ENCODE measurements at places on chromosomes 2 and 18. TPM values are rescaled to one million over a fixed set of nuclear protein-coding genes. Genes with fewer than 3 reads are reported as not detected.
A peak's percentile ranks its signal among the peaks of the same experiment; 100 is the strongest.

DCDC2C gene
- total RNA-seq: not detected

DSG1 gene
- total RNA-seq: 1,512 TPM

SPRED2 gene
- total RNA-seq: 21.7 TPM

LBX2 gene
- total RNA-seq: 0.55 TPM

GRCh38 chr2:13596233-13596632, 879.5 kb downstream of the TRIB2 start:
- DNase-seq: no peak

DNA sequence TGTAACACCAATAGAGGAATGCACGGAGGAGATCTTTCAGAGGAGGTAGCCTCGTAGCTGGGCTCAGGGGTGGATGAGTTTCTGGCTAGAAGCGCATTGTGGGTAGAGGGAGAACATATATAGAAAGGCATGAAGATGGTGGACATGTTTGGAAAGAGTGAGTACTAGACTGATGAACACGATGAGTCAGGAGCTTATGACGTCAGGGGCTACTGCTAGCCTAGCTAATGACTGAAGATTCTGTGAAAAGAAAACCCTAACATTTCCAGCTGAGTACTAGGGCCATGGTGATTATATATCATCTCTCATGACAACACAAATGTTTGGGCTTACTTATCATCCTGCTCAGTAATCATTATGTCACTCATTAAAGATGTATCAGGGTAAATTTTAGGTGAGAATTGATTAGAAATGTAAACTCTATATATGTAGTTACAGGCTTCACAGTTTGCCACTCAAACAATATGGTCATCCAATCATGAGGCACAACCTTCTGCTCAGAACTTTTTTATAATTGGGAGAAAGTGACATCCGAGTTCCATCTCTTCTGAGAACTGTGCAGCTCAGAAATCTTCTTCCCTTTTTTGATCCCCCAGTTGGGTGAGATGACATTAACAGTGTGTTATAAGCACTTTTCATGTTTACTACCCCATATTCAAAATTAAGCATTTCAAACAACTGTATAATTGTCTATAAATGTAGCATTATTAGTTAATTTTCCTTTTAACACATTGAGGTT, 22.2 kb upstream of the IL1RN start:
- no peak for DNase-seq

- DNase-seq: no peak
Measured at GRCh38 chr2:215657844-215658243, 222.0 kb upstream of the FN1 start.

DNA sequence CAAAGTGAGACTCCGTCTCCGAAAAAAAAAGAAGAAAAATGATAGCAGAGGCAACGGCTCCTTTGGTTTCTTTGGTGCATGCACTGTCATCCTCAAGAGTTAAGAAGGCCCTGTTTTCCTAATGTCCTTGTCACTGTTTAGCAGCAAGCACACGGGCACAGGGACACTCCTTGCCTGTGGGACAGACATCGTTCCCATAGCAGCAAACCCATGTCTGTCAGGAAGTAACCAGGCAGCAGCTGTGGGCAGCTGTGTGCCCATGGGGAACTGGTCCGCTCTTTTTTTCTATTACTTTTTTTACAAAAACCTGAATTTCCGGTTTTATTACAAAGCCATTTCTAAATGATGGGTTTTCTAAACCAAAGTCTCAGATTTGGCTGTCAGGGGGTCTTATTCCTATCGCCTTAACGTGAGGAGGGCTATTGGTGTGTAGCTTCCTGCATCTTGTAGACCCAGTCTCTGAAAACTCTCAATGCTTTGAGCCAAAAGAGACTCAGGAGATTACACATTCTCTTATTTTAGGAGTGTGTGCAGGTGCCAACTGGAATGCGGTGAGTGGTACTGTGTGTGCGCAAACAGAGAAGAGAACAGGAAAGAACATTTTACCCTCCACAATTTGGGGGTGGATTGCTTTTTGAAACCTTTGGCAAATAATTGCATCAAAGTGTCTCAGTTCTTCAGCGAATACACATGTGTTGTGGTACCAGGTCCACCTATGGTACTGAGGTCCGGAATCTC, 109.6 kb downstream of the COLEC12 start:
- DNase-seq: no peak

DNA sequence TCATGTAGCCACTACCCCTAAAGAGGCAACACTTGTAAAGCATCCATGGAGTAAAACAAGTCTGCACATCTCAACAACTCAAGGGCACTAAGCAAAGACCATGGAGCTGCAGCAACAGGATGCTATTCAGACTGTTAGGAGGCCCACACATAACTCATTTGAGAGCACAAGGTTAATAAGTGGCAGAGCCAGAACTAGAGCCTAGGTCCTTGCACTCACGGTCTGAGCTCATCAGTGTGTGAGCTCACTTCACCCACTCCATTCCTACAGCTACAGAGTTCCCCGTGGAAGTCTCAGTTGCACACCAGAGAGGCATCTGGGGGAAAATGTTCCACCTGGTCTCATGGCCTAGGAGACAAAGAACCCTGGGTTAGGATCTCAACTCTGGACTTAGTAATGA, 35.0 kb downstream of the TTC32 start:
- DNase-seq: no peak

DNA sequence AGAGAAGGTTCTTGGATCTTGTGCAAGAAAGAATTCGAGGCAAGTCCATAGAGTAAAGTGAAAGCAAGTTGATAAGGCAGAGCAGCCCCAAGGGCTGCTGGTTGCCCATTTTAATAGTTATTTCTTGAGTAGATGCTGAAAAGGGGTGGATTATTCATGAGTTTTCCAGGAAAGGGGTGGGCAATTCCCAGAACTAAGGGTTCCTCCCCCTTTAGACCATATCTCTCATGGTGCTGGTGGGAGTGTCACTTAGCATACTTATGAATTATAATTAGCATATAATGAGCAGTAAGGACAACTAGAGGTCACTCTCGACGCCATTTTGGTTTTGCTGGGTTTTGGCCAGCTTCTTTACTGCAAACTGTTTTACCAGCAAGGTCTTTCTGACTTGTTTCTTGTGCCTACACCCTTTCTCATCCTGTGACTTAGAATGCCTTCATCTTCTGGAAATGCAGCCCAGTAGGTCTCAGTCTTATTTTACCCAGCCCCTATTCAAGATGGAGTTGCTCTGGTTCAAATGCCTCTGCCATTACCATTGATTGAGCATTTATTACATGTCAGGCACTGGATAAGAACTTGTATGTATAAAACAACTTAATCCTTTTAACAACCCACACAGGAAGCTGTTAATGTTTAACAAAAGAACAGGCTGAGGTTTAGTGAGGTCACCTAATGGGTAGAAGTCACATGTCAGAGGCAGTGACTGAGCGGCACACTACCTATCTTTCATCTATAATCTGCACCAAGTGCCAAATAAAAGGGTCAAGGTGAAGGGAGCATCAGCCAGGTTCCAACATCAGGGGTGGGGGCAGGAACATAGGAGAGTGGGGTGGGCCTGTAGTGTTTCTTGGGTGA, 250.9 kb downstream of the ICOS start:
- no peak for DNase-seq

DNA sequence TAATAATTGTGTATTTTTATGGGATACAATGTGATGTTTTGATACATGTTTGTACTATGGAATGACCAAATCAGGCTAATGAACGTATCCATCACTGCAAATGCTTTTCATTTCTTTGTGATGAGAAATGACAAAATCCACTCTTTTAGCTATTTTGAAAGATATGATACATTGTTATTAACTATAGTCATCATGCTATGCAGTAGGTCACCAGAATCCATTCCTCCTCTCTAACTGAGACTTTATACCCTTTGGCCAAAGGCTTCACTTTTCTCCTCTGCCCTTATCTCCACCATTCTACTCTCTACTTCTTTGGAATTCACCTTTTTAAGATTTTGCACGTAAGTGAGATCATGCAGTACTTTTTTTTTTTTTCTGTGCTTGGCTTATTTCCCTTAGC, 44.5 kb upstream of the TMEM17 start:
- DNase-seq: no peak

DNA sequence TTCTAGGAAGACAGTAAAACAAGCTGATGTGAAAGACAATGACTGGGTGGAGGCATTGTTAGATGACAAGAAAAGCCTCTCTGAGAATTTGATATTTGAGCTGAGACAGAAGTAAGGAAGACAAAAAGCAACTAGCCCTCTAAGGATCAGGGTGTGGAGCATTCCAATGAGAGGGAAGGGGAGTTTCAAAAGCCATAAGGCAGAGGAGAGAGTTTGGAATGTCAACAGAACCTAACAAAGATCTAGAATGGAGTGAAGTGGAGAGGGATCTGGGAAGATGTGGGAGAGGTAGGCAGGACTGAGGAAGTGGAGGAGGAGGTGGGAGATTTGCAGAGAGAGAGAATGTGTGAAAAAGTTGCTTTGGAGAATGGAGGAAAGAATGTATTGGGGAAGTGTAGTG, 17.3 kb upstream of the ASXL2 start:
- DNase-seq: peak; percentile 4

DNA sequence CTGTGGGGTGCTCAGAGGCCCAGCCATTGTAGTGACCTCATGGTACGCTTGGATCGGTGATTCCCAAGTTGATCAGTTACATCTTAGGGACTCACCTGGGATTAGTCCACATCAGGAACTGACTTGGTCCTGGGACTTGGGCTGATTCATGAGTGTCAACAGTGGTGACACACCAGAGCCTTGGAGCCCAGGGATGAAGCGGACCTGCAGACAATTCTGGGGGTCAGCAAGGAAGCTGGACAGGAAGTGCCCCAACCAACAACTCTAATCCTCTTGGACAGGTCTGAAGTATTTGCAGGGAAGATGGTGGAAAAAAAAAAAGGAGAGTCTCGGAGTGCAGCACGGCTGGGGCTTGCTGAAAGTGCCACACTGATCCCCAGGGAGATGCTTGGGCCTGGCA, 288.6 kb downstream of the PHLPP1 start:
- DNase-seq: peak; percentile 58

DNA sequence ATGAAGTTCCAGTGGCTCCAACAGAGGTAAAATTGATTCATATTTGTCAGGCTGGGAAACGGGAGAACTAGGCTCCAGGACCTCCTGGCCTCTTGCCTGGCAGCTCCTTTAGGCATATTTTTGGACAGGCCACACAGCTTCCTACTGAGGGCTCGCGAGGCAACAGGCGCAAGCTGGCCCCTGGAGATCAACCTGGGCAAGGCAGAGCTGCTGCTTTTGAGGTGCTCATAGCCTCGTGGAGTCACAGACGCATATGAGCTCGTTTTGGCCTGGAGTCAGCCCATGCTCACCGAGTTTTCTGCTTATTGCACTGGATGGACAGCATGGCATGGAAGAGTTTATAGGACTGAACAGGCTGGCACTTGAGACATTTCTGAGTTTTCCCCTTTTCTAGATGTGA, 97.7 kb downstream of the CAPN13 start:
- DNase-seq: peak; percentile 11

DNA sequence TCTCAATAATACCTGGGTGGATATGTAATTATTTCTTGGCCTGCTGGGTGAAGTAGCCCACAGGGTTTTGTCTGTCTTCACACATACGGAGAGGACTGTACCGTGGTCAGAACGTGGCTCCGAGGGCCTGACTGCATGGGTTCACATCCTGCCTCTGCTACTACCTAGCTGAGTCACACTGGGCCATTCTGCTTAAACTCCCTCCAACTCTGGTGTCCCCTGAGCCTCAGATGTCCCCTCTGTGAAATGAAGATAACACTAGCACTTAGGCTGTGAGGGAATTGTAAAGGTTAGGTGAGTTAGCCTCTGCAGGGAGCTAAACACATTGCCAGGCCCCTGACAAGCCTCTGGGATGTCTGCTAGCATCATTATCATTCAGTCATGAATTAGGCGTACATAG, 120.1 kb upstream of the NABP1 start:
- no peak for DNase-seq

DNA sequence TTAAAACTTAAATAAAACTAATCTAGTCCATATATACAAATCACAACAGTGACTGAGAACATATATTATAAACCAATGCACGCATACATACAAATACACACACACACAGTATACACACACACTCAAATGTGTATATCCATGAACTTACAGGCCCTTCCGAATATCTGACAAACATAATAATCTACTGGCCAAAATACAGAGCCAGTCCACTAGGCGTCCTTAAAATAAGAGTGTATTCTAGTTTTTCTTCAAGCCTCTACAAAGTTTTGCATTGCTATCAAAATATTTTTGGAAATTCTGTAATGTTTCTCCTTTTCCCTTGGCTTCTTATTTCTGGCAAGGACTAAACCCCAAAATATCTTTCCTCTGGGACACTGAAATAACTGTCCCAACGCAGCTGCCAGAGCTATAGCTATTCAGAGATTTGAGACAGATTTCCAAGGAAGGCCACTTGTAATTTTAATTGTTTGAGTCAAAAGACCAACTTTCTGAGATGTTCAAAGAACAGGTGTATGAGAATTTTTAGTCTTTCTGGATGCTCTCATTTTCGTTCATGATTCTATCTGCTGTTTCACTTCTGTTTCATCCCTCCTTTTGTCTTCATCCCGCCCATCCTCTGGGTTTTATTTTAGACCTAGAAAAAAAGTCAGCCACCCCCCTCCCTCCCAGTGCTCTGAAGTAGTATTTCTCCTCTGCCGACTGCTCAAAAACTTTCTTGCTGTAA, 24.1 kb upstream of the SP3 start:
- no peak for DNase-seq

GRCh38 chr2:170815746-170816503, 762 bp upstream of the GAD1 start:
- no peak for DNase-seq

DNA sequence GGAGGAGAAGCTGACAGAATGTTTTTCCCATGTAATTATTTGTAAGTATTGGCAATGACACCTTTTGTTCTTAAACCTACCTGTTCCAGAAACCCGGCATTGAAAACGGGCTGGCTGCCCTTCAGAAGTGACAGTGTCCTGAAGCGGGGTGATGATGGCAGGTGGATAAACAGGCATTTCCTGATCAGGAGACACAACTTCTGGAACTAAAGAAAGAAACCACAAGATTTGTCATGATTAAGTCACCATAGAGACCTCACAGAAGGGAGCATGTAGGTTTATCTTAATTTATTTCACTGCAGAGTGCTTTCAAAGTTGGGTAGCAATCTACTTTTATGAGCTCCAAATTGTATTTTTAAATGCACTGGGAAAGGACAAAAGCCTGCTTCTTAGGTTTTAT, 43.1 kb downstream of the TTN start:
- no peak for DNase-seq

DNA sequence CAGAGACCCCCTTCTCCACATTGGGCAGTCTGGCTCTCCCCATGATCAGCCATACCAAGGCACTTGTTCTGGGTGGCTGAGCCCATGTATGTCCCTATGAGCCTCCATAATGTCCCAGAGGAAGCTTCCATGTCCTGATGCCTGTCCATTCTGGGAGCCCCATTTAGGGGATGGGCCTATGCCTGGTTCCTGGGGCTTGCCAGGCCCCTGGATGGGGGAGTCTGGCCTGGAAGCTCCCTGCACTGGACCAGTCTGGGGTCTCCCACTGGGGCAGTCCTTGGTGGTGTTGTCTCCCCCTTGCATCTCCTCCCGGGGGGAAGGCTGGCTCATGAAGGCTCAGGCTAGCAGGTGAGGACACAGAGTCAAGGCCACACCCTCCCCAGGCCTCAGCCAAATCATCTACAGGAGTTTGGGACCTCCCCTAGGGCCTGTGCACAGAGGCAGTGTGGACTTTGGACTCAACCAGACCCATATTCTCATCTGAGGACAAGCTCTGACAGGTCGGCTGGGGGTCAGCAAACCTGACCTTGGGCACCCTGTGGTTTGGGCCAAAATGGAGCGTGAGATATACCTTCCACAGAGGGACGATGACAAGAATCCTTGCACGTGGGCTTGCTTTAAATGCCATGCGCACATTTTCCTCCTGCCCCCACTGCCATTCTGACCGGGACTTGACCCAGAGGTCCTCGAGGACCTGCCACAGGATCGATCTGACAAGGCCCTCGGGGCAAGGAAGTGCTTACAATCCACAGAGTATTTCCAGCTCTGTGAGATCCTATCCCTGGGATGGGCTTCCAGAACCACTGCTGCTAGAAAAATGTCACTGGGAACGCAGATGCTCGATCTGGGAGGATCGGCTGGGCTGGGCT, 38.8 kb downstream of the INHBB start:
- DNase-seq: no peak

Measured in lower leg skin (tissue), 4 donors.